Right lobe of liver (tissue), 6 donors: ENCODE measurements at places on chromosomes 11 and 22. TPM values are rescaled to one million over a fixed set of nuclear protein-coding genes. Genes with fewer than 3 reads are reported as not detected.

GRCh38 chr11:10638316-10638925, 55.1 kb downstream of the IRAG1 start:
- no peaks in the 10 kb centered on the region for H3K36me3 ChIP-seq
- no peak for DNase-seq
- H3K4me3 ChIP-seq, result no peak overlapping the region
- H3K27ac ChIP-seq, result no peak overlapping the region
- no peaks in the 10 kb centered on the region for H3K4me1 ChIP-seq
- H3K27me3 ChIP-seq, result no peaks in the 10 kb centered on the region

DNA sequence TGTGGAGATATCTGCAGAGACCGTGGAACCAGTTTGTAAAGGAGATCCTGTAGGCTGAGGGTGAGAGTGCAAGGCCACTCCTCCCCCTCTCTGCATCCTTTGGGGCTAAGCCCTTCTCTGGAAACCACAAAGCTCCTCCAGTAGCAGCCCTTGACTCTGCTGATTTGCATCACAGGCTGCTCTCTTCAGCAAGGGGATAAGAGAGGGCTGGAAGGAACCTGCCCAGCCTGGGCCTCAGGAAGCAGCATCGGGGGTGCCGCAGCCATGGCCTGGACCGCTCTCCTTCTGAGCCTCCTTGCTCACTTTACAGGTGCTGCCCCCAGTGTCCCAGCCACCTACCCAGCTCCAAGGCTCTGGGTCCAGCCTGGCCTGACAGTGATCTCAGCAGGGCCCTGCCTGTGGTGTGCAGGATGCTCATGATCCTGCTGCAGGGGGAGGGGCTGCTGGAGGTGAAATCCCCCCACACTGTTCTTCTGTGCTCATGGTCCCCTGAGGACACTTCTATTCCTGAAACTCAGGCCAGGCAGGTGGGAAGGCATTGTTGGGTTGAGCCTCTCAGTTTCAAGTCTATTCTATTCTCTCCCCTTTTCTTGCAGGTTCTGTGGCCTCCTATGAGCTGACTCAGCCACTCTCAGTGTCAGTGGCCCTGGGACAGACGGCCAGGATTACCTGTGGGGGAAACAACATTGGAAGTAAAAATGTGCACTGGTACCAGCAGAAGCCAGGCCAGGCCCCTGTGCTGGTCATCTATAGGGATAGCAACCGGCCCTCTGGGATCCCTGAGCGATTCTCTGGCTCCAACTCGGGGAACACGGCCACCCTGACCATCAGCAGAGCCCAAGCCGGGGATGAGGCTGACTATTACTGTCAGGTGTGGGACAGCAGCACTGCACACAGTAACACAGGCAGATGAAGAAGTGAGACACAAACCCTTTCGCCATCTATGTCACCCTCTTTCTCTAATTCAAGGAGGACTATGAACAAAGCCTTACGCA, 68.5 kb upstream of the IGLL5 start:
- H3K27ac ChIP-seq, result no peak overlapping the region
- H3K4me1 ChIP-seq, result no peaks in the 10 kb centered on the region
- no peaks in the 10 kb centered on the region for H3K27me3 ChIP-seq
- DNase-seq, result no peak
- no peak overlapping the region for H3K4me3 ChIP-seq

GRCh38 chr22:22111267-22111751, 128.7 kb upstream of the TOP3B start:
- DNase-seq, result no peak
- no peaks in the 10 kb centered on the region for H3K27me3 ChIP-seq
- no peaks in the 10 kb centered on the region for H3K4me1 ChIP-seq
- no peak overlapping the region for H3K27ac ChIP-seq
- no peak overlapping the region for H3K4me3 ChIP-seq

DNA sequence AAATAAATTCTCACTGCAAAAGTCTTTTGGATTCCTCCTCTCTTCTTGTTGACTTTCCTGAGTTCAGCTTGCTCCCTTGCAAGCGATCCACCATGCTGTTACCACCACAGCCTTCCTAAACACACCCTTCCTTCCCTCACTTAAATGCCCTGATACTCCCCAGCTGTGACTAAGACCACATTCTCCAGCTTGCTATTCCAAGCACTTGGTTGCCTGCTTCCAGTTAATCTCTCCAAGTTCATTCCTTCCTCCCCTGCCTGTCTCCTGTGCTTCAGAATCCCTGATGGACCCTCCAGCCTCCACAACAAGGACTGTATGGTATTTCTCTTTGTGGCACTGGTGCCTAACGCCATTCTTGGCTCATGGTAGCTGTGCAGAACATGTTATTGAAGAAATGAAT, 603.9 kb upstream of the CADM1 start:
- no peaks in the 10 kb centered on the region for H3K27me3 ChIP-seq
- H3K4me1 ChIP-seq, result no peaks in the 10 kb centered on the region
- no peak overlapping the region for H3K4me3 ChIP-seq
- no peak for DNase-seq

CHRM1 gene
- total RNA-seq, result not detected

OR52N4 gene
- not detected for total RNA-seq

TMEM126B gene
- total RNA-seq, result 26.3 TPM

DNA sequence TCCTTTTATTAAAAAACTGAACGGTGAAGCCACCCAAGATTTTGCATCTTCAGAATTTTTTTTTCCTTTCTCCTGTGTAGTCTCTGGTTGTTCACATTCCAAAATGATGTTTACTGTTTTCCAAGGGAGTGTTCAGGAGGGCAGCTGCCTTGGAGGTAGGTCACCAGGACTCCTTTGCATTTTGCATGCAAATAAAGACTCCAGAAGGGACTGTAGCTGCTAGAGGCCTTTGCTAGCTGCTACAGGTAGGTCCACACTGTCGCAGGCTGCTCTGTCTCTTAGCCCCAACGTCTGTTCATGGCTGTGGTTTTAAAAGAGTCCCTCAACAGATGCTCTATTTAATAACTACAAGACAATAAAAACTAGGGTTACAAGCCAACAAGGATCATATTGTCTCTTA, 11.4 kb downstream of the CTSC start:
- no peaks in the 10 kb centered on the region for H3K4me1 ChIP-seq
- no peaks in the 10 kb centered on the region for H3K36me3 ChIP-seq
- no peak overlapping the region for H3K4me3 ChIP-seq
- no peak for DNase-seq
- H3K27me3 ChIP-seq, result no peaks in the 10 kb centered on the region
- H3K27ac ChIP-seq, result no peak overlapping the region

DNA sequence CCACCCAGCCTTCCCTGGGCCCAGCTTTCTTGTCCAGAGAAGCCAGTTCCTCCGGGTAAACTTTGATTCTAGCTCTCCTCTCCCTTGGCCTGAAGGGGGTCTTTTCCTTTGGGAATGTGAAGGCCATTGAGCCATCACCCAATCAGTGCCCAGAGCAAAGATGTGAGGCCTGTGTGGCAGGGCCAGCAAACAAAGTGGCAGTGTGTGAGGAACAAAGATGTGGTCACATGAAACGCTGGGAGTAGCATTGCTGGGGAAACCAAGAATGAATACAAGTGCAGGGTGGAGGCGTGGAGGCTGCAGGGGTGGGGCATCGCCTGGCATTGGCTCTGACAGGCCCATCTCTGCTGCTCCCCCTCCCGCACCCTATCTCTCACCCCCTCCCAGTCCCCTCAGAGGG, 91.9 kb upstream of the BID start:
- H3K36me3 ChIP-seq, result peaks cover 8% of the 10 kb centered on the region
- no peaks in the 10 kb centered on the region for H3K27me3 ChIP-seq
- H3K27ac ChIP-seq, result no peak overlapping the region
- H3K4me1 ChIP-seq, result no peaks in the 10 kb centered on the region
- H3K4me3 ChIP-seq, result no peak overlapping the region

NXPE1 gene
- total RNA-seq, result not detected

GRCh38 chr11:9211322-9211721, 53.8 kb downstream of the DENND5A start:
- no peak for DNase-seq
- no peak overlapping the region for H3K4me3 ChIP-seq
- no peaks in the 10 kb centered on the region for H3K4me1 ChIP-seq
- H3K27me3 ChIP-seq, result no peaks in the 10 kb centered on the region
- H3K27ac ChIP-seq, result no peak overlapping the region
- no peaks in the 10 kb centered on the region for H3K36me3 ChIP-seq

DNA sequence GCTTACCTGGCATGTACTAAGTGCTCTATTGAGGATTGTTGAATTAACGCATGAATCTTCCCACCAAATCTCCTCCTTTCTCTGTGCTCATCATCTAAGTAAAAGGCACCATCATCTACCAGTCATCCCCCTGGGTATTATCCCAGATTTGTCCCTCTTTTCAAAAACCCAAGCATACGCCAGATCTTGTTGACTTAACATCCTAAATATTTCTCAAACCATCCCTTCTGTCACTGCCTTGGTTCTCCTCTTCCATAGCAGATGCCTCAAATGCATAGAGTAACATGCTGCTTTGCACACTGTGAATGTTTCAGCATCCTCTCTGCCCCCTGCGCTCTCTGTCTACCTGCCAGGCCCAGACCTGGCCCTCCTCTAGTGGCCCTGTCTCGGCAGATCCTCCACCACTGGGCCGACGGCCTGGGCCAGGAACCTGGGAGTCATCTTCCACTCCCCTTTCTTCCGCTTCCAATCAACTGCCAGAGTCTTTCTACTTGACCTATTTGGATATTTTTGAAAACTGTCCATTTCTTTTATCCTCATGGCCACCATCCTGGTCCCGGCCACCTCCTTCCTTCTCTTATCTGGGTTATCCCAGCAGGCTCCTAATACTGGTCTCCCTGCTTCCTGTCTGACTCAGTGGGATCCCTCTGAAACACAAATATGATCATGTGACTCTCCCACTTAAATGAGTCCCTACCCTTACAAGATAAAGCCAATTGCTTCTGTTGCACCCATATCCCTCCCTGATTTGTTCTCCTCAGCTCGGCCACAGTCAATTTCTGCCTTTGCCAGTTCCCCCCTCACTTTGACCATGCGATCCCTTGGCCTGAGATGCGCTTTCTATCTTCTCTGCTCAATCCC, 3.4 kb upstream of the TAB1 start:
- no peak for DNase-seq
- peaks cover 10% of the 10 kb centered on the region for H3K4me1 ChIP-seq
- no peaks in the 10 kb centered on the region for H3K27me3 ChIP-seq

CELSR1 gene
- 5.4 TPM for total RNA-seq

DNA sequence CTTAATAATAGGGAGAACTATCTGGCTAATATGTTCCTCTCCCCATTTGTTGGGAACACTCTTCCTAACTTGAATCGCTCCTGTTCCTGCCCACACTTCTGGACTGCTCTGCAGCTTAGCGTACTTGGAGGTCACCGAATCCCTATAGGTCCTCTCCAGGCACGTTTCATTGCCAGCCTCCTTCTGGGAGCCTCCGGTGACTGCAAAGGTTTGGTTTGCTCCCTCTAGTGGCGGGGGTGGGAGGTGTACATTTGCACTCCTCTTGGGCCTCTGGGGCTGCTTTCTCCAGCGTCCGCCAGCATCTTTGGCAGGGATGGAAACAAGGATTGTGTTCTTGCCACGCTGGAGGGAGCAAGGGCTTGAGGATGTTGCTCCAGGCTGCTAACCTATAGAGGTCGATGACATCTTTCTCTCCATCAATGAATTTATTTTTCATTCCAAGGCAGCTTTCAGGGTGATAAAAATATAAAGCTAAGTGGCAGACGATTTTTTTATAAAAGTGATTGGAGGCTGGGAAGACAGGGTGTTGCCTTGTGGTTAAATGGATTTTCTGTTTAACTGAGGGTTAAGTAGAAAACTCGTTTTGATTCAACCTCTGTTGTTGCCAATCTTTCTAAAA, 48.7 kb downstream of the TSPAN18 start:
- peak; percentile 65 for DNase-seq
- H3K4me3 ChIP-seq, result no peak overlapping the region
- no peaks in the 10 kb centered on the region for H3K36me3 ChIP-seq
- no peaks in the 10 kb centered on the region for H3K27me3 ChIP-seq
- H3K4me1 ChIP-seq, result no peaks in the 10 kb centered on the region

GRCh38 chr11:94721565-94722292, 46.4 kb upstream of the AMOTL1 start:
- no peak overlapping the region for H3K27ac ChIP-seq
- no peak overlapping the region for H3K4me3 ChIP-seq
- no peaks in the 10 kb centered on the region for H3K4me1 ChIP-seq
- no peak for DNase-seq
- no peaks in the 10 kb centered on the region for H3K27me3 ChIP-seq

DNA sequence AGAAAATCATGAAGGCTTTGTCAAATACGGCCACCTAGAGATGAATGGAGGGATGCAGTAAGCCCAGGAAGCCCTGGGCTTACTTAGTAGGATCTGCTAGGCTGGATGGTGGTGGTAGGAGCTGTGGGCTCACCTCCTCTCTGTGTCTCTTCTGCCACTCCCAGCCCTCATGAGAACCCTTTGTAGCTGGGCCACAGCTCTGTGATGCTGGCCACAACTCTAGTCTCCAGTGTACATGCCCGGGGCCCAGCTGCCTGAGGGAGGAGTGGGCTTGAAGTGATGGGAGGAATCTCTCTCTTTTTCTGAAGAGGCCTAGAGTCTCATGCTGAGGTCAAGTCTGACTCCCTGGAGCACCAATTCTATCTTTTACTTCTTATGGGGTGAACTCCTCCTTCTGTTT, 32.4 kb upstream of the SYT13 start:
- H3K27me3 ChIP-seq, result no peaks in the 10 kb centered on the region
- no peak overlapping the region for H3K4me3 ChIP-seq
- no peaks in the 10 kb centered on the region for H3K36me3 ChIP-seq
- no peaks in the 10 kb centered on the region for H3K4me1 ChIP-seq
- no peak for DNase-seq

DNA sequence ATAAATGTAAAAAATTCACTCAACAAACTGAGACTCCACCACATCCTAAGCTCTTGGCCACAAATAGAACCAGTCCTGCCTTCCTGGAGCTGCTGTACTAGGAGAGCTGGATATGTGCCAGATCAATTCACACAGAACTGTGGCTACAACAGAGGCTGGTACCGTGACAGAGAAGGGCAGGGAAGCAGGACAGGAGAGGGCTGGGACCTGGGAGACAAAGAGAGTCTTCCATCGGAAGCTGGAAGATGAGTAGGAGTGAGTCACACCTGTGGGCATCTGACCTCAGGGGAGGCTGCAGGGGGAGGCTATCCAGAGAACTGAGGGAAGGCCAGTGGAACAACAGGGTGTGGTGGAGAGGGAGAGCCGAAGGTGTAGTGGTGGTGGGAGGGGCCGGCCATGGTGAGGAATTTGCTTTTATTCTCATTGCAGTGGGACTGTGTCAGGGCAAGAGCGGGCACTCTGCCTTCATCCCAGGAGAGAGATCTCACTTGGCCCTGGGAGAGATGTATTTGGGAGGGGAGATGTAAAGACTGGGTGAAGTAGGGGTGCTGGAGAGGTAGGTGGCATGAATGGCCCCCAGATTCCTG, 1.9 kb upstream of the LTBP3 start:
- no peak overlapping the region for H3K27ac ChIP-seq
- H3K4me1 ChIP-seq, result no peaks in the 10 kb centered on the region
- no peaks in the 10 kb centered on the region for H3K36me3 ChIP-seq
- DNase-seq, result no peak

GRCh38 chr11:43941257-43941994, 1.0 kb upstream of the C11orf96 start:
- peak overlapping the region; percentile 76 for H3K27ac ChIP-seq
- no peak overlapping the region for H3K4me3 ChIP-seq
- H3K36me3 ChIP-seq, result no peaks in the 10 kb centered on the region
- DNase-seq, result no peak
- no peaks in the 10 kb centered on the region for H3K4me1 ChIP-seq

- H3K36me3 ChIP-seq, result no peaks in the 10 kb centered on the region
- no peaks in the 10 kb centered on the region for H3K27me3 ChIP-seq
- H3K27ac ChIP-seq, result no peak overlapping the region
- no peaks in the 10 kb centered on the region for H3K4me1 ChIP-seq
These were observed 47.2 kb downstream of the CCDC15 start for GRCh38 chr11:125001079-125001778.

CDC45 gene
- 0.56 TPM for total RNA-seq
